ENCODE measurements at places on chromosomes 1 and 21. TPM values are rescaled to one million over a fixed set of nuclear protein-coding genes. Genes with fewer than 3 reads are reported as not detected.

FCRL1 gene
- not detected for total RNA-seq

SLAMF1 gene
- total RNA-seq: not detected

TMEM200B gene
- total RNA-seq: 2.1 TPM

CCDC185 gene
- total RNA-seq: 0.06 TPM

TDRD10 gene
- total RNA-seq: not detected

OR2L8 gene
- not detected for total RNA-seq

ECE1 gene
- total RNA-seq: 69.8 TPM

FAM72B gene
- total RNA-seq: 23.1 TPM

LRRC53 gene
- not detected for total RNA-seq

ANGPTL1 gene
- total RNA-seq: not detected

VHLL gene
- total RNA-seq: not detected

PAQR7 gene
- 7.9 TPM for total RNA-seq

KDF1 gene
- 0.11 TPM for total RNA-seq

HES2 gene
- total RNA-seq: not detected

RBM11 gene
- total RNA-seq: 4.1 TPM

IL10 gene
- not detected for total RNA-seq

EPHB2 gene
- total RNA-seq: 94.2 TPM

GRCh38 chr1:81606656-81607055, 194.1 kb upstream of the ADGRL2 start:
- no peak for DNase-seq

DNA sequence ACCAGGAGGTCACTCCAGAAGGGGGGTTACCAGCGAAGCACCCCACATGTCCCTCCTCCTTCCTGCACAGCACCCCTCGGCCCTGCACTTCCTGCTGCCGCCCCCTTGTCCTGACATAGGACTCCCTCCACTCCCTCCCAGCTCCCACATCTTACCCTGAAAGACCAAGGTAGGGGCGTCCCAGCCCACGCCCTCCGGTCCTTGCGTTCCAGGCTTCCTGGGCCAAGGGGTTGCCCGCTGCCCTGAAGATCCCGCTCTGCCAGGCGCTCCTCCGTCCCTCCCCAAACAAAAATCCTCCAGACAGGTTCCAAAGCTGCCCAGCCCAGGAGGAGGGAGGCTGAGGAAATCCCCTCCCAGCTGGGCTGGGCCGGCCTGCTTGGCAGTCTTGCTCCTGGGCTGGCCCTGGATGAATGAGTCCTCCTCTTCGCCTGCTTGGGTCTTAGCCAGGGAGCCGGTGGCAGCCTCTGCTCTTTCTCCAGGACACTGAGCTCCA, at the start of gene RHBDL2:
Gene RHBDL2 (minus strand): TSS at position 304 of the 493 bp plus-strand sequence. CDS start 22,618 bp downstream, outside the sequence.
- peak; percentile 67 for DNase-seq

- DNase-seq: peak; percentile 49
These were observed 2.6 kb downstream of the NME7 start for GRCh38 chr1:169364948-169365347.

GRCh38 chr1:212004895-212005608, 30.3 kb downstream of the INTS7 start:
- DNase-seq: no peak

- no peak for DNase-seq
These were observed 5.9 kb downstream of the CDC14A start for GRCh38 chr1:100358210-100358609.

DNA sequence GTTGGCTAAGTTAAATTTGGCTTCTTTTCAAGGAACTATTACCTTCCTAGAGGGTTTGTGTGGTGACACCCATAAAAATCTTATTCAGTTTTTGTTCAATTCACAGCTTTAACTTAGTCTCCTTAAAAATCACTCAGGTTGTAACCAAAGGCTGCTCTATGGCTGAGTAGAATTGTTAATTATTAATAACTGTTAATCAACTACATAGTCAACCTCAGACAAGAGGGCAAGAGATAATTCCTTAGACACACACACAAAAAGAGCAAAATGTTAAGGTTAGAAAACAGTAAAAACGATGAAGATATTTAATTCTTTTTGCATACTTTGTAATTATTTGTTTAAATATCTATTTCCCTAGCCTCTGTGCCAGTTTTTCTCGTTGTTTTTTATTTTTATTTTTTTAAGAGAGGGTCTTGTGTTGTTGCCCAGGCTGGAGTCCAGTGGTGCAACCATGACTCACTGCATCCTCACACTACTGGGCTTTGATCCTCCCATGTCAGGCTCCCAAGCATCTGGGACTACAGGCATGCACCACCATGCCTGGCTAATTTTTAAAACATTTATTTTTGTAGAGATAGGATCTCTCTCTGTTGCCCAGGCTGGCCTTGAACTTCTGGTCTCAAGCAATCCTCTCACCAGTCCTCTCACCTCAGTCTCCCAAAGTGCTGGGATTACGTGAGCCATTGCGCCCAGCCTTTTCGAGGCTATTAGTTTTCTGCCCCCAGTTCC, 215.2 kb downstream of the DISC1 start:
- peak; percentile 29 for DNase-seq

- peak; percentile 56 for DNase-seq
These were observed at the start of gene G0S2 for GRCh38 chr1:209674957-209675564. Gene G0S2 (plus strand): TSS chr1:209675412. CDS start chr1:209675685, 273 bp downstream.

- DNase-seq: no peak
These were observed 117.0 kb downstream of the CLEC20A start for GRCh38 chr1:178379807-178380206.

GRCh38 chr1:181504399-181504842, 21.1 kb downstream of the CACNA1E start:
- no peak for DNase-seq

DNA sequence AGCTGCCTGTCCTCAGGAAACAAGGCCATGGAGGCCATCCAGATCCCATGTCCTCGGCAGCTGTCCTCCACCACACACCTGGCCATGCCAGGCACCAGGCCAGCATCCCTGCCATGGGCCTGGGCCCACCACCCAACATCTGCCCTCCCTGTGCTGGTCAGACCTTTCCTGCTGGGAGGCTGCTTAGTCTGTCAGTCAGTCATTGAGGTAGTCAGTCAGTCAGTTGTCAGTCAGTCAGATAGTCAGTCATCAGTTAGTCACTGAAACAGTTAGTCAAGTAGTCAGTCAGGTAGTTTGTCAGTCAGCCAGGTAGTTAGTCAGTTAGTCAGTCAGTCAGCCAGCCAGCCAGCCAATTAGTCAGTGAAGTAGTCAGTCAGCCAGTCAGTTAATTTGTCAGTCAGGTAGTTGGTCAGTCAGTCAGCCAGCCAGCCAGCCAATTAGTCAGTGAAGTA, 17.2 kb downstream of the KRTAP10-1 start:
- no peak for DNase-seq

GRCh38 chr1:76084029-76084627, 9.6 kb downstream of the ST6GALNAC3 start:
- no peak for DNase-seq

GRCh38 chr1:42928859-42929258, 29.8 kb downstream of the SLC2A1 start:
- no peak for DNase-seq

GRCh38 chr1:212635141-212635631, 26.6 kb downstream of the ATF3 start:
- peak; percentile 44 for DNase-seq

DNA sequence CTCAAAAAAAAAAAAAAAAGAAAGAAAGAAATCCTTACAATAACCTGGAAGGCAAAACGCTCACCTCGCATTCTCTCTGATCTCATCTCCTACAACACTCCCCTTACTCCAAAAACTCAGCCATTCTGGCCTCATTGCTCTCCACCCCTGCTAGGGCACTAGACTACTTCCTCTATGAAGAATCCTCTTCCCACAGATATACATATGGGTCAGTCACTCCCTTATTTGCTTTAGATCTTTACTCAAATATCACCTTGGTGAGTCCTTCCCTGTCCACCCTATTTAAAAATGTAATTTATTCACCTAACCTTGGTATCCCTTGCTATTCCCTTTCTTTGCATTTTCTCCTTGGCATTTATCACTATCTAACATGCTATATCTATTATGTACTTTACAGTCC, 24.6 kb upstream of the KIF1B start:
- no peak for DNase-seq

DNA sequence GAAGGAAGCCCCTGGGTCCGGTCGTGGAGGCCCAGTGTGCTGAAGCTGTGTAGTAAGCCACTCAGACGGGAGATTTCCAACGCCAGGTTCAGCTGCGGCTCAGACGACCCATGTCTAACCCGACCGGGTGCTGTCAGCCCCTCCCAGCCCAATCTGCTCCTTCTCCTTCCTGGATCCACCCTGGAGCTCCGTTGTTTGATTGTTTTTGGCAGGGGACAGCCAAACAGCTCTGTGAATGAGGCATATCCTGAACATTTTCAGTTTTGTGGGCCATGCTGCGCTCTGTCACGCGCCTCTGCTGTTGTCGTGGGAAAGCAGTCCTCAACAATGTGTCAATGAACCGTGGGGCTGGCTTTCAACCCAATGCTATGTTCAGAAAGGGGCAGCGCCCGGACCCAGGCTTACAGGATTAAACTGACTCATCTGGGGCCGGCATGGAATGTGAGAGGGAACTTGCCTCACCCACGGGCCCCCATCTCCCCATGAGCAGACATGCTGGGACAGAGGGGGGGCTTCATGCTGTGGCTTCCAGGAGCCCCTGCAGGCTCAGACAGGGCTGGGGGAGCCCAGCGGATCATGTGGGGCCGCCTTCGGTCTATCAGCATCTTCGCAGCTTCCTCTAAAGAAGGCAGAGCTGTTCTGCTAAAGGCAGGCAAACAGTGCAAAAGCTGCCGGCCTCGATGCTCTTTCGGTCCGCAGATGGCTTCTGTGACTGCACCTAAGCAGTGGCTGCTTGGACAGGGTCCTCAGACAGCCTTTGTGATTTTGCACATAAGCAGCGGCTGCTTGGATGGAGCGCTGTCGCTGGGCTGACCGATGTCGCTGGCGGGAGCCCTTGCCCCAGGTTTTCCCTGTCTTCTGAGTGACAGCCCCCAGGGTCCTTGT, 101.7 kb downstream of the RIPK4 start:
- DNase-seq: peak; percentile 83

DNA sequence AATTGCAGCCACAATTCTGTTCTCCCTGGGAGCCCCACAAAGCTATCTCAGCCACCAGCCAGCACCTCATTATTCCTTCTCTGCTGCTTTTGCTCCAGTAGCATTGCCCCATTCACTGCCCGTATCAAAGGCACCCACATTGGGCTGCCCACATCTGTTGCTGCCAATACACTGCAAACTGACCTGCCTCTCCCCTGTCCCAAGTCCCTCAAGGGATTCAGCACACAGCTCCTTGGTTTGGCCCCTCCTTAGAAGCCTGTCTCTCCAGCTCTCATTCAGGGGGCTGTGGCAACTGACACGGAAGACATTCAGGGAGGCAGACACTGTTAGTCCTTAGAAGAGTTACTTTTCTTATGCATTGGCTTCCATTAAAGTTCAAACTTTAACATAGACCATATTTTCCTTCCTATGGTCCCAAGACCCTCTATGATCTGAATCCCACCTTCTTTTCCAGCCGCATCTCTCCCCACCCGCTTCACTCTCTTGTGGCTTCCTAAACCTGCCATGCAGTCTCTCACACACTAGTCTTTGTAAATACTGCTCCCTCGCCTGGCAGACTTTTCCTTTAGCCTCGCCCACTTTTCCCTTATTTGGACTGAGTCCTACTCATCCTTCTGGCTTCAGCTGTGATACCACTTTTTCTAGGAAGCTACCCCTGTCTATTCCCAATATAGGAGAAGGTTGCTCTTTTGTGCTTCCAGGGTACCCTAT, 19.3 kb upstream of the KLHDC8A start:
- peak; percentile 72 for DNase-seq

- no peak for DNase-seq
These were observed 124.0 kb downstream of the EDEM3 start for GRCh38 chr1:184630679-184631060.

GRCh38 chr1:164950541-164950986, 391.6 kb downstream of the PBX1 start:
- DNase-seq: no peak

DNA sequence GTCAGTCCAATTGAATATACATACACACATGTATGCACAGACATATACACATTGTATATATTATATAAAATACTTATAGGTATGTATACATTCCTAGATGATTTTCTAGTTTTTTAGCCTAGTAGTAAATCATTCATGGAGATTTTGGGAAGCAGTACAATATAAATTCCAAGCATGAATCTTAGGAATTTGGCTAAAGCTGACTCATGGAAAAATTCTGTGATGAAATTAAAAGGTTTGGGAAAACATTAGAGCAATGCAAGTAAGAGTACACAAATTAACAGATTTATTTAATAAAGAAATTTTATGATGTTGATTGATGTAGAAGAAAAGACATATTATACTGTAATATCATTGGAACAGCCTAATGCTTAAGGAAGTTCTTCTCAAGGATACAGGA, 43.7 kb upstream of the PTGFR start:
- DNase-seq: no peak

DNA sequence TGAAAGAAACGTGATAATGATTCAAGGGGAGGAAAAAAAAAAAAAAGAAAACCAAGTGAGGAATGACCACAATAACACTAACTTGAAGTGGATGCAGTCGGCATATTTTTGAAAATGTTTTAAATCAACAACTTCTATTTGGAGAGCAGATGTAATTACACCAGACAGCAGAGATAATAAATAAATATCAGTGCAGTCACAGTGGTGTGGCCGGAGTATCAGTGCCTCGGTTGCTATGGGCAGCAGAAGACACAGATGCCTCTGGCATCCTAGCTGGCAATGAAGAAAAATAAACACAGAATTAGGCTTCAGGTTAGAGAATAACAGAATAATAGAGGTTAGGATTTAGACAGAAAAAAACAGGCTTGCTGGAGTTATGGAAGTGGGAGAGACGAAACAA, 888.3 kb downstream of the LTN1 start:
- no peak for DNase-seq

DNA sequence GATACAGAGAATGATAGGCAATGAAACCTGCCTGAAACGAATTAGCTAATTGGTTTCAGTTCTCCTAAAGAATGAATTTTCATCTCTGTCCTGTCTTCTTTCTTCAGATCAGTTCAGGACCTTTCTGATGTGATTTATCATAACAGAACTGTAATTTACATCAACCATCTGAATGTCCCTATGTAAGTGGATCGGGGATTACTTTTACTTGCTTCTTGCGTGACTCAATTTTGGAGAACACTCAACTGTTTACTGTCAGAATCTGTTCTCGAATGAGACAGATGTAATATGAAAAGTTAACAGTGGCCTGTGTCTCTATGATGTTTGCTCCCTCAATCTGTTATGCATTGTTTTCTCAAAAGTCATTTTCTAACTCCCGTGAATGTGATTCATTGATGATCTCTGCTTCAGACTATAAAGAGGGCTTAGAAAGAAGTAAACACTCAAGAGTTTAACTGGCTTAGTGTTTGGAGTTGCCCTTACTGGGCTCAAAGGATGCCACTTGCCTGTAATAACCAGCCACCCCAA, 111.0 kb downstream of the GABPA start:
- no peak for DNase-seq

- no peak for DNase-seq
These were observed 1213.7 kb downstream of the NCAM2 start for GRCh38 chr21:22211943-22212342.

DNA sequence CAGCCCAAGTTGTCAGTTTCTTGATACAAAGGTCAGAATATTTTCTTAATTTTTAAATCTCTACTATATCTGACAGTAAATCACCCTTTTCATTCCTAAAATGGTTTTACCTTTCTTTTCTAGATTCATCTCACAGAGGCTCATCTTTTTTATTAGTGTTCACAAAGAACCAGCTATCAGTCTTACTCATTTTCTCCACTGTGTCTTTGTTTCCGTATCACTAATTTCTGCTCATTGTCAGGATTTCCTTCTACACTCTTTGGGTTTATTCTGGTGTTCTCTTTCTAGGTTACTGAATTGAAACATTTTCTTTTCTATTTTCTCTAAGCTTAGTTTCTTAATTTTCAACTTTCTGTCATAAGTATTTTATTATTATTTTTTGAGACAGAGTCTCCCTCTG, 8.7 kb downstream of the AGPAT3 start:
- no peak for DNase-seq

- DNase-seq: no peak
These were observed 3.5 kb upstream of the ICMT start for GRCh38 chr1:6239213-6239752.
